ENCODE measurements at places on chromosomes 2 and 18.

DNA sequence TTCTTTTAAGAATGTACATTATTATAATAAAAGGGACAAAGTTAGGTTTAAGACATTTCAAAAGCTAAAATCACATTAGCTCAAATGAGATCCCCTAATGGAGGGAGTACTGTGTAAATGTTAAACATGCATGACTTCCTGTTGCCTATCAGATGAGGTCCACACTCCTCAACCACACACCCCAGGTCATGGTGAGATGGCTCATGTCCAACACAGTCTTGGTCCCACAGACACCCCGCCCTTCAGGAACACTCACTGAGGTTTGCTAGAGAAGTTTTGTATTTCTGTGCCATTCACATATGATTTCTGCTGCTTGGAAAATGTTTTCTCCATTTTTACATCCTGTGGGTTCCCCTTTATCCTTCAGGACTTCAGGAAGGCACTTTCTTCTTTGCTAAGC, 491.0 kb downstream of the SOX11 start:
- no peak for DNase-seq

GRCh38 chr2:240563951-240564560, 3.9 kb downstream of the DUSP28 start:
- no peak for DNase-seq

DNA sequence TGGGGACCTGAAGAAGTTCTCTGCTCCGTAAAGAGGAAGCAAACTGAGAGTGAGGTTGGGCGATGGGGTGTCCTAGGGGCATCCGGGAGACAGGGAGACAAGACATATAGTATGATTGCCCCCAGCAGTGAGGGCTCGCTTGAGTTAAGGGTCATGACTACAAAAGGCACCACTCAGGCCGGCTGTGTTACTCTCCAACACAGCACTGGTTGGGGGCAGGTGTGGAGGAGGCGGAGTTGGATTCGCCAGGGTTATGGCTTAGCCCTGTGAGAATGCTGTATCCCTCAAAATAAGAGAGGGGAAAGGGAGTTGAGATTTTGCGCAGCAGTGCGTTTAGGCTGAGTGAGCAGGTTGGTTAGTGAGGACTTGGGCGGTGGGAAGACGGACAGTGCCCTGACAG, 12.0 kb downstream of the DYSF start:
- no peak for DNase-seq

DNA sequence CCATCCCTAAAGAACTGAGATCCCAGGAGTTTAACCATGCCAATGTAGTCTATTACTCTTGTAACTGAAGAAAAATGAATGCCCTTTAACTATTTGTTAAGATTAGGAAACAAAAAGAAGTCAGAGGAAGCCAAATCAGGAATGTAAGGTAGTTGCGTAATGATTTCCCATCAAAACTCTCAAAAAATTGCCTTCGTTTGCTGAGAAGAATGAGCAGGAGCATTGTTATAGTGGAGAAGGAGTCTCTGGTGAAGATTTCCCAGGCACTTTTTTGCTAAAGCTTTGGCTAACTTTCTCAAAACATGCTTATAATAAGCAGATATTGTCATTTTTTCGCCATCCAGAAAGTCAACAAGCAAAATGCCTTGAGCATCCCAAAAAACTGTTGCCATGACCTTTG, 224.0 kb upstream of the SIX2 start:
- DNase-seq, result no peak

DNA sequence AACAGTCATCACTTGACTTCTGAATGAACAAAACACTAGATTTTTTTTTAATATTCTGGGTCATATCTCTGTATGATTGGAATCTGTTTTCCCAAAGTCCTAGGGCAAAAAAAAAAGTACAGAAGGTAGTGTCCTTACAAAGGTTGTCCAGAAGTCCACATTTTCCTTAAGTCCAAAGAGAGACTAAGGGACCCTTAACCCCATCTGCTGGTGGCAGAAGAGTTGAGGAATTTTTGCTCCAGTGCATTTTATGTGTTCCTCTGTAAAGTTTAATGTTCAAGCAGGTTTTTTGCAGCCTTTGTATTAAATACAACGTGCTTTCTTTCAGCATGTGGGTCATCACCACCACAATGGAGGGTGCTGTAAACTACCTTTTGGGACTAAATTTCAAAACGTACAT, 215.9 kb downstream of the SP3 start:
- no peak for DNase-seq

DNA sequence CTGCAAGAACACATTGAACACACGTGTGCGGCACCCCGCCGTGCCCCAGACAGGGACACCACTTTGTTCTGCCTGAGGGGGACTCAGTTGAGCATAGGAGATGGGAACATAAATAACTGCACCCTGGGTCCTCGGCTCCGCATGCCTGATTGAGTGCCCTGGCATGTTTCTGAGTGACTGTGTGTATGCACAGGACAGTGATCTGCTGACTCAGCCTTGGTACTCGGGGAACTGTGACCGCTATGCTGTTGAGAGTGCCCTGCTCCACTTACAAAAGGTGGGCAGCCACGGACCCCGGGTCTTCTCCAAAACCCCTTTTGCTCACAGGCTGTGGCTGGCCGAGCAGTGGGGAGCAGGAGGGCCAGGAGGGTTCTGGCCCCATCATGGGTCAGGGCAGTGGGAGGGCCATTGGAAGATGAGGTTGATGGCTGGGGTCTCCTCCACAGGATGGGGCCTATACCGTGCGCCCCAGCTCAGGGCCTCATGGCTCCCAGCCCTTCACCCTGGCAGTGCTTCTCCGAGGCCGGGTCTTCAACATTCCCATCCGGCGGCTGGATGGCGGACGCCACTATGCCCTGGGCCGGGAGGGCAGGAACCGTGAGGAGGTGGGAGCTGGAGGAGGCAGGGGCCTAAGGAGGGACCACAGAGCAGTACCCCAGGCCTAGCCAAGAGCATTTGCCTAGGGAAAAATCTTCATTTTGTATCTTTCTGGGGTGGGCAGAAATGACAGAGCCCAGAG, 16.9 kb downstream of the SH2D6 start:
- no peak for DNase-seq

DNA sequence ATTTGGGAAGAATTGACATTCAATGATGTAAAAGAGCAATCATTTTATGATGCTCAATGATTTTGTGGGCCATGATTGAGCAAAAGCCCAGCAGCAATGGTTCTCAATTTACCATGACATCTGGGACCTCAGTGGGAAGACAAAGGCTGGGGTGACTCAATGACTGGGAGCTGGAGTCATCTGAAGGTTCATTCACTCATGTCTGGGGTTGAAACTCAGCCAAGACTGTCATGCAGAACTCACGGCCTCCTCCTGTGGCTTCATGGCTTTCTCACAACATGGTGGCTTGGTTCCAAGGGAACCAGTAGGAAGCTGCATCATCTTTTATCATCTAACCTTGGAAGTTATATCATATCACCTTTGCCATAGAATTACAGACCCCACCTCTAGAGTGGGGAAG, 45.1 kb upstream of the CD226 start:
- DNase-seq, result no peak

DNA sequence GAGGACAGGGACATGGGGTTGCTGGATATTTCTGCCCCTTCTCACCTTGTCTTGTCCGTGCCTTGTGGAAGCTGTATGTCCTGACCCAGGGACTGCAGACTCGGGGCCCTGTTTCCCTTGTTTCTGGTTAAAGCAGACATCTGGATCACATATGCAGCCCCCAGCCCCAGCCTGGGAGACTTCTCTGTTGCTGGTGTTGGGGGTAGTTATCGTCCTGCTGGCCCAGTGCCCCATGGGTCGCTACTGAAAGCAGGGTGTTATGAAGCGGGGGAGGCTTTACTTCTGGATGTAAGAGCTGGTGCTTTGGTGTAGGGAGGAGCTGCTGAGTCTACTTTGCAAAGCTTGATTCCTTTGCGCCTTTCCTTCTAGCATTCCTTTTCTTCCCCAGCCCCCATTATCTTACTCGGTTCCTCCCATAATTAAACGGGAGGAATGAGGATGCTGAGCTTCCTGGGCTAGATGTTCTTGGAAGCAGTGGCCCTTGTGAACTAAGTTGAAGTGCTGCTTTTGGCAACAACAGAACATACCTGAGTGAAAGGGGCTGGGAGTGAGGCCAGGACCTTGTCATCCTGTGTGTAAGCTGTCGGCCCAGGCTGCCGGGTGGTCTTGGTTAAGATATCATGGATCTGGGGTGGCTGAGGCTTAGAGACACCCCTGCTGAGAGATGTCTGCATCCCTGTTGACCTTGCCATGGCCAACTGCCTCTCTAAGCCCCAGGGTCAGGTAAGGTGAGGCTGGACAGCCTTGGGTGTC, 3.4 kb downstream of the TET3 start:
- DNase-seq, result no peak

DNA sequence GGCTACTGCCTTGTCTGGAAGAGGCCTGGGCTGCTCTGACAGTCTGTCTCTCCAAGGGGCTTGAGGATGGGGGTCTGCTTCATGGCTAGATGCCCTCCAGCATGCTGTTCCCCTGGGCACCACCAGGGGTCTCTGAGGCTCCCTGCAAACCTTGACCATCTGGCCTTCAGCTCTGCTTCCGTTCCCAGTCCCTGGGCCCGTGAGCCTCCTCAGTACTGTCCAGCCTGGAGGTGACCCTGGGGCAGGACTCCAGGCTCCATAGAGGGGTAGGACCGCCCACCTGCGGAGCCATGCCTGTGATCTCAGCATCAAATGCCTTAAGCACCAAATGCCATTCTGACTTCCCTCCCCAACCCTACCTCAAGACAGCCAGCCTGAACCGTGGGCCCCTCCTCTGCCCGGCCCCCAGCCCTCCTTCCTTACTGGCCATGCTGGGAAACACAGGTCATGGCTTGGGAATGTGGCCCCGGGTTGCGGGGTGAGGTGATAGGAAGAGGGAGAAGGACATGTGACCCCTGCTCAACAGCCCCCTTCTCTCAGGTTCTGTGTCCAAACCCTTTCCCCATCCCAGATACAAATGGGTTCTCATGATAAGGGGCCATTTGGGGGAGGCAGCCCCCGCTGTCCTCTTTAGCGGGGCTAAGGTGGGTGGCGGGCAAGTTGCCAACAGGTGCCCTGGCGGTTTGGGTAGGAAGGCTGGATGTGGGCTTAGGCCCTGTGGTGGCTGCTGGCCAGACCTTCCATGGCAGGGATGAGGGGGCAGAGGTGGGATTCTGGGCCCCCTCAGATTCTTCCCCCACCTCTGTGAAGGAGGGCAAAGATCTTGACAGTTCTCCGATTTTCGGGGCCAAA, 25.0 kb downstream of the SPEG start:
- DNase-seq, result no peak

- no peak for DNase-seq
Observed at GRCh38 chr2:8454797-8455196, 227.1 kb upstream of the ID2 start.

DNA sequence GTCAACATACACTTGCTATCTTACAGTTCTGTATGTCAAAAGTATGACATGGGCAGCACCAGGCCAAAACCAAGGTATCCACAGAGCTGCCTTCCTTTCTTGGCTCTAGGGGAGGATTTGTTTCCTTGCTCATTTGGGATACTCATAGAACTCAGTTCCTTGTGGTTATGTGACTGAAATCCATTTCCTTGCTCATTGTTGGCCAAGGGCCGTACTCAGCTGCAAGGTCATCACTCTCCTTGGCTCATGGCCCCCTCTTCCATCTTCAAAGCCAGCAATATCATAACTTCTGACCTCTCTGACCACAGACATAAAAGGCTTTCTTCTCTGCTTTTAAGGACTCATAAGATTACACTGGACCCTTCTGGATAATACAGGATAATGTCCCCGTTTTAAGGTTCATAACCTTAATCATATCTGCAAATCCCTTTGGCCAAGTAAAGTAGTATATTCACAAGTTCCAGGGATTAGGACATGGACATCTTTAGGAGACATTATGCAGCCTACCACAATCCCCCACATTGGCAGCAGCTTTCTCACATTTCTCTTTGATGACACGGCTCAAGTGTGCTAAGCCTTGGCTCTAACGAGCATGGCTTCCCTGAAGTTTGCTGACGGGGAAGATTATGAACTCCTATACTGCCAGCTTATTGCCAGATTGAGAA, 20.9 kb downstream of the TMEM237 start:
- DNase-seq, result no peak

- DNase-seq, result no peak
Observed at GRCh38 chr2:121695171-121695451, 41.6 kb downstream of the NIFK start.
